NCI-H524 treated with DMSO at 0.1 percent for 48 hours (cell line): ENCODE measurements at places on chromosomes 2 and 18.
A peak's percentile ranks its signal among the peaks of the same experiment; 100 is the strongest.

DNA sequence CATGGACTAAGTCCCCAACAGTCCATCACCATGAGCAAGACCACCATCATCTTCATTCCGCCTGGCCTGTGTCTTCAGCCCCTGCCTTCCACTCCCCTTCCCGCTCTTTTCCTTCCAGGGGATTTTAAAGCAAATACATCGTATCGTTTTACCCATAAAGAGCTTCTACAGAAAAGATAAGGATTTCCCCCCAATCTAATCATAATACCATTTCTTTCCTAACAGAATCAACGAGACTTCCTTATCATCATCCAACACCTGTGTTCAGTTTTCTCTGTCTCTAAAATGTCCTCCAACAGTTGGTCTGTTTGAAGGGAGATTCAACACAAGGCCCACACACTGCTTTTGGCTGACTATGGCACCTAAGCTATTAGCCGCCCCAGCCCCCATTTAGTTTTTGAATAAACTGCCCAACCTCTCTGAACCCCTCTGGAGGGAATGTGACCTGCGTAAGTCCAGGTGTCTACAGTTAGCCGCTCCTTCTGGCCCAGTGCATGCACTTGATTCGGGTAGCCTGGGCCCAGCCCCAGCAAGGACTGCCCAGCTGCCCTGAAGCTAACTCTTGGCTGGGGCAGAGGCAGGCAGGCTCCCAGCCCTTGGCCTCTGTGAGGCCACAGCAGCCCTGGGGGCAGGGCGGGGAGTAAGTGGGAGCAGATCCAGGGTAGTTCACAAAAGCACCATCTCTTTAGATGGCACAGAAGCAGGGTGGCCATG, 25.3 kb upstream of the SEMA4C start:
- no peak for DNase-seq

DNA sequence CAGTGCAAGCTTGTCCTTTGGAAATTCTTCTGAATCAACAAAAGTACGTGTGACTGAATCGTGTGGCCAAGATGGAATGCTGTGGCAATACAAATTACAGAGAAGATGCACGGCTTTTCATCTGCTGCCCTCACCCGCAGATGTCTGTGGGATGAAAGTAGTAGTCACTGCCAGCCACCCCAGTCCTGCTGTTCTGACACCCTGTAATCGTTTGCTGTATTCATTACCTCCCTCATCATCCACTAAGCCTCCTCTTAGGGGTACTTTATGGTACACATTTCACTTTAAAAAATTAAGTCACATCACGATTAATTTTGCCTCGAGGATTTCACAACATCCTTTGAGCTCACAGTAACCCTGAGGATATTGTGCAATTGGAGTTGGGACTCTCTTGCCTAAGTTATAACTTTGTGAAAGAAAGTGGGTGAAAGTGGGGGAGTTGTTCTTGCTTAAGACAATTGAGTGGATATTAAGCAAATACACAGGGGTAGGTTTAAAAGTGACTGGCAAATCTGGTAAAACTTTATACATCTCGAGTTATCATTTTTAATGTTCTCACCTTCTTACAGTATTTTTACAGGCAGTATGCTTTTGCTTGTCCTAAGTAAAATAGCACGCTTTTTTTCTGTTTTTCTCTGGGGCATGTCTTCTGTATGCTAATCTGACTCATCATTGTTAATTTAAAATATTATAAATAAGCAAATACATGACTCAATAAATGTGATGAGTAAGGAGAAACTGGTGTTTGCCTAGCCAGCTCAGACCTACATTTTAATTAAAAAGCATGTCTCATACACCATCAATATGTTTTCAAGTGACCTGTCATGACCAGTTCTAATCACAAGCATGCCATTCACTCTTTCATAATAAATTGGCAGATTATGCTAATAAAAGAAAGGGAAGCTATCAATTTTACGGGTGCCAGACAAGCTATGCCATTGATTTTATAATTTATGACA, 680.9 kb downstream of the IRS1 start:
- no peak for DNase-seq

- DNase-seq: no peak
These were observed 32.0 kb downstream of the SLC14A1 start for GRCh38 chr18:45755934-45756333.

DNA sequence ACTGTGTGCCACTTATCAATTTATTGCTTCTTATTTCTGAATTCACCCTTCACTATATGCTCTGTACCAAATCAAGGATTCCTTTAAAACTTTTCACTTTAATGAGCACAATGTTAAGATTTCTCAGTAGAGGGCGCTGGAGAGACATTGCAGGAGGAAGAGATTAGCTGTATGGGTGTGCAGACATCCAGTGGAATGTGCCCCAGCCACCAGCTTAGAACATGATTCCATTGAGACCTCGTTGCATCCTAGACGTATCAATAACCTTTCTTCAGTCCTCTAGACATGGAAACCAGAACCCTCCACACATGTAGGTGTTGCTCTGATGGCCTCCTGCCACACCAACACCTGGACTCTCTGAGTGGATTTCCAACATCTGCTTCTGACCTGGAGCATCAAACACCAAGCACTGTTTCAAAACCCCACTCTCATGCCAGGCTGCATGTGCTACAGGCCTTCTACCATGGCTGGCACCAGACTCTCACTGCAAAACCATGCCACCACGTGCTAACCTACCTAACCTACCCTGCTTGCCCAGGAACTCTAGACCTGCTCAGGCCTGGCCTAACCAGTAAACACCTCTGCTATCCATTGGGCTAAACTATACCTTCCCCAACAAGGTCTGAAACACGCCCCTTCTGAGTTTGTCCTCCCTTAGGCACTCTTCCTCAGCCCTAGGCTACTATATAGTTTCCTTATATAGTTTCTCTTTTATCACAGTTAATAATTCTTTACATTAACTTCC, 633.2 kb upstream of the PKDCC start:
- peak; percentile 37 for DNase-seq

DNA sequence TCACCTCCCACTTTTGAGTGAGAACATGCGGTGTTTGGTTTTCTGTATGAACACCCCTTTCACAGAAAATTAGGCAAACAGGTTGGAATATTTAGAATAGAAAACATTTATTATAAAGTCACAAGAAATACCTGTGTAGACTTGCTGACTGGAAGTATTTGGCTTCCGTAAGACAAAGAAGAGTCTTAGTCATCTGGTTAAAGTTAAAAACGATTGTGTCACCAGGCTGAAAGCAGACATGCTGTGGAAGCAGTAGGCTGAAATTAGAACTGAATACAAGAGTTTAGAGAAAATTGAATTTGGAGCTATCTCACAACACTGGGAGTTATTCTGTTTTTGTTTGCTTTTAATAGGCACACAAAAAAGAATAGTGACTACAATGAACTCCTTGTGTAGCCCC, 16.2 kb upstream of the CLASP1 start:
- no peak for DNase-seq

- no peak for DNase-seq
These were observed 61.5 kb downstream of the AGAP1 start for GRCh38 chr2:235555371-235555770.

DNA sequence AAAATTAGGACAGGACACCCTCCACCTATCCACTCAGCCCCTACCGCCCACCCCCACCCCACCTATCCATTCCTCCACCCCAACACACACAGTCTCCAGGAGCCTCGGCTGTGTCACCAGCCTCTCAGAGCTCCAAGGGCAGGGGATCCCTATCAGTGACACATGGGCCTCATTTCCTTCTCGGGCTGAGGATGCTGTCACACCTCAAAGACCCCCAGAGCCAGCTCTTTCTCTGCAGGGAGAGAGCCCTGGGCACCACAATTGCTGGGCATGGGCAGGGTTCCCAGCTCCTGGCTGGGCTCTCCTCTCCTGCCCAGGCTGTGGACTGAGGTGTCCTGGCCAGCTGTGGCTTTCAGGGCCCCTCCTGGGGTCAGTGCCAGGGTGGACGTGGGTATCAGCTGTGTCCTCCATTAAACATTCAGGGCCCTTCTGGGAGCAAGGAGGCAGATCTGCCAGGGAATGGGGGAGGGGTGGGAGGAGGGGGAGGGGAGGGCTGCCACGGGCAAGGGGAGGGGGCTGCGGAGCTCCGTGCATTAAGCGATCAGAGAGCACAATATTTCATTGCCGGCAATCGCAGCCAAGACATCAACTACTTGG, 14.3 kb upstream of the ECEL1 start:
- no peak for DNase-seq

DNA sequence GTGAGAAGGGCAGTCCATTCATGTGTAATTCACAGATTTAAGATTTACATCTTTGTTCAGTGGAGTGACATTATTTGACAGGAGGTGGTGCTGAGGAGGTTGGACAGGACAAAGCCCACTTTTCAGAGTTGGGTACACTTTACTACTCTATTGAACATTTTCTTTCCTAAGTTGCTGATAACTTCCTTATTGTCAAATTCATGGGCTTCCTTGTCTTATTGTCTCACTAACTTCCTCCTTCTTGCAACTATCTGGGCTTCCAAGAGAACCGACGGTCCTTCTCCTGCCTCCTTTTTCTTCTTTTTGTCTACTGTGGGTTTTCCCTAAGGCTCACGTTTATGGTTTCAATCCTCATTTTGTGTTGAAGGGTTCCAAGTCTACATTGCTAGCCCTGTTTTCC, 67.7 kb upstream of the DNMT3A start:
- no peak for DNase-seq

DNA sequence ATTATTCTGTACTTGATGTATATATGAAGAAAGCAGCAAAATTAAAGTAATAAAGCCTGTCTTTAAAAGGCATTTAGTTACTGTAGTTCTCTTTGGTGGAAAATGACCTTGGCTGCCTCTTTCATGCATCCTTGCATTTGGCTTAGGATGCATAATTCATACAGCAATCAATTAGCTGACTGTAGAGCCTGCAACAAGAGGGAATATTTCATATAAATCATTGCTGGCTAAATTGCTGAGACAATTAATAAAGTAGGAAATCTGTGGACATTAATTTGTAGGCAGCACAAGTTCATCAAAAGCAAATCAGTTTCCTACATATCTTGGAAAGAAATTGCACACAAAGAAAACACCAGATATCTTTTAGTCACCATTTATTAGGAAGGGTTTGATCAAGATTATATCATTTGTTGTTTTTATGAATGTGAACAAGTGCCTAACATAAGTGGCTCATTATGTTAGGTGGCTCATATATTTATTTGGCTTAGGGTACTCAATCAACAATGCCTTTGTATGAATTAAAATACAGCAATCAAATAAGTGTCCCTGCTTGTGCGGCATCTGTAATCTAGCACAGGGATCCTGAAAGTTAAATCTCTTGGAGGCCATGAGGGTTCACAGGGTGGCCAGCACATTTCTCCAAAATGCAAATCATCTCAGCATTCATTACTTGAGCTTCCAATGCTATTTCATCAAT, 220.4 kb upstream of the SPOPL start:
- no peak for DNase-seq

GRCh38 chr2:149737896-149738295, 150.3 kb upstream of the MMADHC start:
- no peak for DNase-seq

DNA sequence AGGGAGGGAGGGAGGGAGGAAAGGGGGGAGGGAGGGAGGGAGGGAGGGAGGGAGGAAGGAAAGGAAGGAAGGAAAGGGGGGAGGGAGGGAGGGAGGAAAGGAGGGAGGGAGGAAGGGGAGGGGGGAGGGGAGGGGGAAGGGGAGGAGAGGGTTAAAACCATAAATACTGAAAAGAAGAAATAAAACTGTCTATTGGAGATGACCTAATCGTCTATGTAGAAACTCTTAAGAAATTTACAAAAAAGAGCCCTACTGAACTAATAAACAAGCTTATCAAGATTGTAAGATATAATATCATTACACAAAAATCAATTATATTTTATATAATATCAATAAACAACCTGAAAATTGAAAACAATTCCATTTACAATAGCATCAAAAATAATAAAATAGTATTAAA, 32.3 kb upstream of the CTDP1 start:
- no peak for DNase-seq

GRCh38 chr2:59093571-59093970, 852.4 kb upstream of the FANCL start:
- no peak for DNase-seq

- no peak for DNase-seq
These were observed 282.3 kb downstream of the MBD5 start for GRCh38 chr2:148303161-148303560.

DNA sequence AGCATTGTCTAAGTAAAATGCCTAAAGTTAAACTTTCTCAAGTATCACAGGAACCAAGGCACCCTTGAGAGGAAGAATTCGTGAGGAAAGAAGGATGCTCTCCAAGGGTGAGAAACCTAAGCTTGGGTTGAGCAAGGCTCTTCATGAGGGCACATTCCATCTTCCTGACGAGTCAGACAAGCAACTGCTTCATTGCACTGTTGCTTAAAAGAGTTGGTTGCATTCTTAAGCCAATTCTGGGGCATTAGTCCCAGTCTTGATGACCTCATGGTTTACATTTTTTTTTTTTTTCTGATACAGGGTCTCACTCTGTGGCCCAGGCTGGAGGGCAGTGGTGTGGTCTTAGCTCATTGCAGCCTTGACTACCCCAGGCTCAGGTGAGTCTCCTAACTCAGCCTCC, 237.5 kb downstream of the ACTR3 start:
- no peak for DNase-seq

GRCh38 chr2:64992218-64992617, 3.0 kb downstream of the SLC1A4 start:
- DNase-seq: no peak

GRCh38 chr2:107136733-107137132, 250.8 kb upstream of the ST6GAL2 start:
- DNase-seq: peak; percentile 28

- no peak for DNase-seq
These were observed 110.1 kb downstream of the GALNT1 start for GRCh38 chr18:35691625-35692024.

GRCh38 chr2:35463805-35464596, 891.6 kb upstream of the CRIM1 start:
- DNase-seq: no peak

DNA sequence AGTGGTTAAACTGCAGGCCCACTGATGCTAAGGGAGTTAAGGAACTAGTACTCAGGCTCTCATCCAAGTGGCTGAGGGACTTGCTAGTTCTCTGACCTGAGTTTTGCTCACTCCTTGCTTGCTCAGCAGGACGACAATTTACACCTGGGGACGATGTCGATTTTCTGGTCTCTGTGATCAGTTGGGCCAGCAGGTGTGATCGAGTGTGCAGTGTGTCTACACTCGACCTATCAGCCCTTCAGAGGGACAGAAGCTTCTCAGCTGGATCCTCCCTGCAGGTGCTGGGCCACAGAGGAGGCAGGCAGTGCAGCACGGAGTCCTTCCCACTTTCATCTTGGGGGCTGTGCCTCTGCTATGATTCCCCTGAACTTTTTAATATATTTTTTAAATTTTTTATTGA, 71.5 kb downstream of the KCNS3 start:
- DNase-seq: no peak

GRCh38 chr2:76721226-76721625, 801.0 kb downstream of the LRRTM4 start:
- DNase-seq: no peak

- no peak for DNase-seq
These were observed 11.6 kb upstream of the CASP10 start for GRCh38 chr2:201171259-201171814.

- no peak for DNase-seq
These were observed 98.9 kb upstream of the MAPRE2 start for GRCh38 chr18:34942276-34942675.
